ENCODE measurements at places on chromosomes 11 and 22.

DNA sequence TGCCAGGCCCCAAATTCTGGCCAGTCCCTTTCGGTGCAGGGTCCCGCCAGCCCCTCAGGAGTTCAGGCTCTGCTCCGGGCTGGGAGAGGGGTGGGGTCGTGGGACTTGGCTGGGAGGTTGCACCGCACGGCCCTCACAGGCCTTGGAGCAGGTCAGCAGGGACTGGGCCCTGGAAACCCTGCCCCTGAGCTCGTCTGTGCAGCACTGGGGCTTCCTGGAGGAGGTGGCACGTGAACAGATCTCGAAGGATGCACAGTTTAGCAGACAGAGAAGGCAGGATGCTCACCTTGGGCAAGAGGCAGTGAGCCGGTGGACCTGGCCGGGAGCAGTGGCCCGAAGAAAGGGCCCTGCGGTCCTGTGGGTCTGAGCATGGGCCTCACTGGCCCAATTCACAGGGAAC, 70.0 kb downstream of the WNT7B start:
- DNase-seq, result no peak

DNA sequence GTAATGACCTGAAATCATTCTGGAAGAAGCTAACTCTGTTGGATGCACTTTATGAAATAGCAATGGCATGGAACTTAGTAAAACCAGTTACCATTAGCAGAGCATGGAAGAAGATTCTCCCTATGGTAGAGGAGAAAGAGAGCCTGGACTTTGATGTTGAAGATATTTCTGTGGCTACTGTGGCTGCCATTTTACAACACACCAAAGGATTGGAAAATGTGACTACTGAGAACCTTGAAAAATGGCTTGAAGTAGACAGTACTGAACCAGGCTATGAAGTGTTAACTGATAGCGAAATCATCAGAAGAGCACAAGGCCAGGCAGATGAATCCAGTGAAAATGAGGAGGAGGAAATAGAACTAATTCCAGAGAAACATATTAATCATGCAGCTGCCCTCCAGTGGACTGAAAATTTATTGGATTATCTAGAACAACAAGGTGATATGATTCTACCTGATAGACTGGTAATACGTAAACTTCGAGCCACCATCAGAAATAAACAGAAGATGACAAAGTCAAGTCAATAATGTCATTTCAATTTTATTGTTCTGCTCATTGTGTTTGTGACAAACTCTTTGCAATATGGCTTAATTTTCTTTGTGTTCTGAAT, 2.0 kb downstream of the JRKL start:
- no peak for DNase-seq

DNA sequence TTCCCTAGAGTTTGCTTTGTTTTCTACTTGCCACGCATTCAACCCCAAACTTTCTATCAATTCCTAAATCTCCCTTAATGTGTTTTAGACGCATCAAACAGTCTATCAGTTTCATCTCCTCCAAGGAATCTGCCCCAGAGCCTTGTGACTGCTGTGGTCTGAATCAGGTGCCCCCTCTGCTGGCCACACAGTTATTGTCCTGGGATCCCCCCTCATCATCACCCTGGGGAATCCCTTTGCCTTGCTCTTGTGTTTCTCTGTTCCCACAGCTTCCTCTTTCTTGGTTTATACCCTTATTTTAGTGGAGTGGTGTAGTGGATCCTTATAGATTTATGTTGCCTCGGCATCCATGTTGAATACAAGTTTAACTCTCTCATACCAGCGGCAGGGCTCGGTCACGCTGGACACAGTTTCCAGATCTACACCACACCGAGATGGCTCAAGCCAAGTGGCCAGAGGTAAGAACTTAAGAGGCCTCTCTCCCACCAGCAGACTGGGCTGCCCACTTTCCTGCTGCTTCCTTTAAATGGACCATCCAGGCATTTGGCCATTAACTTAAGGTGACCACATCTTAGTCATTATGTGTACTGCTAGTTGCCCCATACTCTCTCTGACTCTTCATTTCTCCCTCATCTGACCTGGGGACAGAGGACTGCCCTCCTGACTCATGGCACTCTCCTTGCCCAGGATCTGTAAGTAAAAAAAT, 8.2 kb downstream of the UPB1 start:
- no peak for DNase-seq

DNA sequence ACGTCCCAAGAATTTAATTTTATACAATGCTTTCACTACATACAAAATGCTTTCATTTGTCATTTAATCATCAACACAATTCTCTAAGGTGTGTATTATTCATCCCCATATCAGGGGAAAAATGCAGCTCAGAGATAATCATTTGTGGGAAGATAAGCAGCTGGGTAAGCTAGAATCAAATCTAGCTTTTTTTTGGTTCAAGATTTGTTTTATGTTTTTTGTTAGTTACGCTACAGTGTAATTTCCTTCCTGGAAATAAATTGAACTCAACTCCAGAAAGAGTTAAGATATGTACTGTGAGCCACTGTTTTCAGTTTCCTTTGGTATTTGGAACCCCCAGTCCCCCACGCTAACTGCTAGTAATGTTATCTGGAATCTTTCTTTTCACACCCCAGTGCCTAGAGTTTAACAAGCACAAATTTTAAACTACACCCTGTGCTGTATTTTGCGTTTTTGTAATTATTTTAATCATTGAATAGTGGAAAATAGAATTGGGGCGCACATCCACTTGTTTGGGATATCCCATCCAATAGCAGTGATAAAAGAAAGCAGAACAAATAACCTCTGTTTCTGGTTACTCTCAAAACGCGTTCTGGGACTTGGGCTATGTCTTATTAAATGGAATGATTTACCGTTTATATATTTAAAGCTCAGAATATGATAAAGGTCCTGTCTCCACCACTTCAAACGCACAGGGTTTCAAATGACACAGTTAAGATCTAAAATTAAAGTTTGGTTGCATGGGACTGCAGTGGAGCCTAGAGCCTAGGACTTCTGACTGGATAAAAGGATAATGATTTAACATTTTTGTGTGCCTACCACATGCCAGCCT, 2.1 kb upstream of the HSPA8 start:
- DNase-seq, result no peak

DNA sequence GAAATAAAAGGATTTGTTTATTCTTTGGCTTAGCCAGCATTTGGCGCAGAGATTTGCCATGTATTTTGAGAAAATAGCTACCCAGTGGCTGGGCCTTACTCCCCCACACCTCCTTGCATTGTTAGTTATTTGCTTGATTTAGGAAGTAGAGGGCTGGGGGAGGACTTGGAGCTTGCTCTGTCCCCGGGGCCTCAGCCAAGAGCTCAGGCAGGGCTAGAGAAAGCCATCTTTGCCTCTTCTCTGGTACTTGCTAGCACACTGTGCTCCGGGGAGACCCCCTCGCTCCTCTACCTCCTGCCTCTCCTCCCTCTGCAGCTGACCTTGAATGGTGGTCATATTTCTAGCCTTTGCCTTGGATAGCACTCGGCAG, 93.0 kb downstream of the SCN3B start:
- DNase-seq, result no peak

- DNase-seq, result no peak
These were observed 78.4 kb downstream of the ETS1 start for GRCh38 chr11:128508770-128509510.

- no peak for DNase-seq
These were observed 12.1 kb downstream of the ACP2 start for GRCh38 chr11:47236482-47236881.

DNA sequence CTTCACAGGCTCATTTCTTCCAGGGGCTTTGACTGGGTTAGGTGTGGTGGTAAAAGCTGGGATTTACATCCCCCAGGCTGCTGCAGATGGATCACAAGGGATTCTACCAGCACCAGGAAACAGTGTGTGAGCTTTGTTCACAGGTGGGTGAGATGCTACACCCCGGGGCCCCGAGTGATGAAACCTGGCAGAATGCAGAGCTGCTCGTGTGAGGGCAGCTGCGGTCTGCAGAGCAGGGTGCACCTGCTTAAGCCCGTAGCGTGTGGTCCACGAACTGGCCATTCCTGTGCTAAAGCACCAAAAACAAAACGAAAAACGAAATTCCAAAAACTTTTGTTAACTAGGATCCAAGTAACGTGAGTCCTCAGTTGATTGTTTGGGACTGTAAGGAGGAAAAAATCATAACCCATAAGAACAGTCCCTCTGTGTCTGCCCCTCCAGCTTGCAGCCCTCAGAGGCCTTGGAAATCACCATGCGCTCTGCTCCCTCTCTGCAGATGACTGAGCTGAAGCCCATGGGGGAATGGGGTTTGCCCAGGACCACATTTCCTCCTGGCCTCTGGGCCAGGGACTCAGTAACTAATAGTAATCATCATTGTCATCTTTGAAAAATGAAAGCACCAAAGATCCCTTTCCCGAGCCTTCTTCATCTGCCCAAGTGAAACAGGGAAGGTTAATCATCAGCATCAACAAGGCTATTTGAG, 24.6 kb downstream of the ELF5 start:
- no peak for DNase-seq

GRCh38 chr11:66293777-66294625, 2.3 kb downstream of the TMEM151A start:
- DNase-seq, result no peak
